Cardiac septum (tissue), 1 donor: ENCODE measurements at places on chromosomes 5 and 9. TPM values are rescaled to one million over a fixed set of nuclear protein-coding genes. Genes with fewer than 3 reads are reported as not detected.

The C5orf34 gene
- 0.22 TPM for total RNA-seq

The SNX24 gene
- 14.0 TPM for total RNA-seq

The TMEM215 gene
- total RNA-seq = not detected

The FSTL4 gene
- total RNA-seq = not detected

The DMRT3 gene
- total RNA-seq = 0.16 TPM

The GABRB2 gene
- 0.22 TPM for total RNA-seq

The FBN2 gene
- total RNA-seq = 7.1 TPM

The PCDHB4 gene
- total RNA-seq = 1.3 TPM

The NTNG2 gene
- total RNA-seq = 7.7 TPM

The DDX4 gene
- total RNA-seq = not detected

The FAM81B gene
- total RNA-seq = not detected

The WHRN gene
- total RNA-seq = 0.35 TPM

The SYK gene
- 4.7 TPM for total RNA-seq
